ENCODE measurements at places on chromosomes 16 and 17.

GRCh38 chr17:75891022-75891604, 5.6 kb downstream of the TRIM65 start:
- DNase-seq, result no peak

GRCh38 chr17:13520899-13521572, 80.7 kb downstream of the HS3ST3A1 start:
- DNase-seq, result no peak

GRCh38 chr16:72794986-72795385, 252.9 kb downstream of the ZFHX3 start:
- no peak for DNase-seq

- DNase-seq, result no peak
Observed at GRCh38 chr17:957856-958421, 21.6 kb downstream of the NXN start.

DNA sequence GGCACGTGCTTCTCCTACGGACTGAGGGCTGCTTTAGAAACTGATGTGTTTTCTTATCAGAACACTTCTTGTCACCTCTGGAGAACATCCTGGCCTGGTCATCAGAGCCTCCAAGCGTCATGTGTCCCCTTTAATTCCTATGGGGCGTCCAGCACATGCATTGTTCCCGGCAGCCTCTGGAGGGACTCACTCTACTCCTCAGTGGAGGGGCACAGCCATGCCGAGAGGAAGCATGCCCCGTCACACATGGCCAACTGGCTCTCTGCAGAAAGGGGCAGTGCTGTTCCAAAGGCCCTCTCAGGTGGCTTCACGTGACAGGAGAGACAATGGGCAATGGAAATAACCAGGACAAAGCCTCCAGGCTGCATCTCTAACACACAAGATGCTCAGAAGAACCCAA, 31.8 kb downstream of the CDRT15L2 start:
- DNase-seq, result no peak

All from CD4-positive, alpha-beta T cell treated with Interferon alpha-2 for 1 hour (primary cell).